ENCODE measurements at places on chromosomes 12 and 14. TPM values are rescaled to one million over a fixed set of nuclear protein-coding genes. Genes with fewer than 3 reads are reported as not detected.

DNA sequence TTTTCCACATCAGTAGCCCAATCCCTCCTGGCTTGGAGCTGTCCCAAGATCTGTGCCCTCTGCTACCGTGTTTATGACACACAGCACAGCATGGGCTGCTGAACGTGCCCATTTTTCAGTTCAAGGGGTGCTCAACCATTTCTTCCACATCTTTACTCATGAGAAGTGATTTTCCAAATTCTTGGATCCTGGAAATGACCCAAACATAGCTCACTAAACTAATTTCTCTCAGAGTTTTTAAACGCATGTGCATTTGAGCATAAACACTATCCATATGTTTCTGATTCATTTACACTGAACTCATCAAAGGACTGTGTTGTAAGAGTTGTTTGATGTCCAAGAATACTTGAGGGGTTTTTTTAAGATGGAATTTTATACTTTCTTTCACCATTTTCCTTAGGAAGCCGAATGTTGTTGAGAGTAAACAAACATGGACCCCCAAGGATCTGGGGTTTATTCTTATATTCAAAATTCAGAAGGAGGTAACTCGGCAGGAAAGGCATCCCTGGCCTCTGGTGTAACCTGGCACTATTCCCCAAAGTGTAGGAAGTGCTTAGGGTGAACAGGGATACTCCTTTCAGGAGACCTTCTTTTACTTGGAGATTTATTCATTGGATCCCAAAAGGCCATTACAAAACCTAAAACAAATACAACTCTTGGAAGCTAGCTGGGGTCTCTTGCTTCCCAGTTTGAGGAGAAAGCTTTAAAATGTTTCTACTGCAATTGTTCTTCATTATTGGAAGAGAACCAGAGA is 215.0 kb downstream of the BMP4 start:
- no peak for DNase-seq

SLC6A13 gene
- total RNA-seq = not detected

DNA sequence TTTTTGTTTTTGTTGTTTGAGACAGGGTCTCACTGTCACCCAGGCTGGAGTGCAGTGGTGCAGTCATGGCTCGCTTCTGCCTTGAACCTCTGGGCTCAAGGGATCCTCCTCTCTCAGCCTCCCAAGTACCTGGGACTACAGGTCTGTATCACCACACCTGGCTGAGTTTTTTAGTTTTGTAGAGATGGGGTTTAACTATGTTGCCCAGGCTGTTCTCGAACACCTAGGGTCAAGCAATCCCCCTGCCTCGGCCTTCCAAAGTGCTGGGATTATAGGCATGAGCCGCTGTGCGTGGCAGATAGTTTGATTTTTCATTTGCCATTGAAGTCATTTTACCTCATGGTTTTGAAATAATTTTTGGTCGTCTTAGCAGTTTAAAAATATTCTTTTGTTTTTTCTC is 94.3 kb upstream of the EIF5 start:
- DNase-seq = no peak

DNA sequence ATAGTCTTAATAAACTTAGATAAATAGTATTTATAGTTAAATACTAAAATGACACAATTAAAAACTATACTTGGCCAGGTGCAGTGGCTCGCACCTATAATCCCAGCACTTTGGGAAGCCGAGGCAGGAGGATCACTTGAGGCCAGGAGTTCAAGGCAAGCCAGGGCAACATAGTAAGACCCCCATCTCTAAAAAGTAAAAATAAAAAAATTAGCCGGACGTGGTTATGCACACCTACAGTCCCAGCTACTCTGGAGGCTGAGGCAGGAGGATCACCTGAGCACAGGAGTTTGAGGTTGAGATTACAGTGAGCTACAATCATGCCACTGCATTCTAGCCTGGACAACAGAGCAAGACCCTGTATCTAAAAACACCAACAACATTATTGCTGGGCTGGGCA is 16.0 kb downstream of the CINP start:
- DNase-seq = peak; percentile 30

INHBC gene
- not detected for total RNA-seq

DNA sequence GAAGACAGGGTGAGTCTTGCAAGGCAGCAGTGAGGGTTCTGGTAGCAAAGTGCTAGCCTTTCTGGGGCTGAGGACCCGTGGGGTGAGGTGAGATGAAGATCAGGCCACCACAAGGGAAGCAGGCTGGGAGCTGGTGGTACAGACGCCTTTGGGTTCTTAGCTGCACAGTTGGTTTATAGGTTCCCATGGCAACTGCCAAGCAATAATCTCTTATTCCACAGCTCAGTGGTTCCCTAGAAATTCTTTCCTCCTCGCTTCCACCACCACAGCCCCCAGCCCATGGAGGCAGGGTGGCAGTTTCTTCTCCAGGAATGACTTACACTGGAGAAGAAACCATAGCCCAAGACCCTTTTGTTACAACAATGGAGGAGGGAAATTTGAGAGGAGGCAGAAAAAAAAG is 82.1 kb downstream of the CMKLR1 start:
- DNase-seq = no peak

DNA sequence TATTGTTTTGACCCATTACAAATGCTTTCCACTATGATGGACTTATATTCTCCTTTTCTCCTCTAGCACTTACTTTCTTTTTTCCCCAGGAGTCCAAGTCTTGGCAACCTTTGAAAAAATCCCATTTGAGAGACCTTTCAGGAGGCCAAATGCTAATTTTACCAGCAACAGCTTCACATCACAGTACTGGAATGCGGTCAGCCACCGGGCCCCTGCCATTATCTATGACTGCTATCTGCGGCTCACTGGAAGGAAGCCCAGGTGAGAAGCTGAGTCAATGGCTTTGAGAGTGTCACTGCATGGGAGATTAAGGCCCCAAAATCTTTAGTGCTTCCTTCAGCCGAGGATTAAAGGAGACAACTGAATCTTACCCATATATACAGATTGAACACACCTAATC is 64.2 kb downstream of the ERGIC2 start:
- DNase-seq = peak; percentile 68

ASPG gene
- total RNA-seq = 0.33 TPM

DNA sequence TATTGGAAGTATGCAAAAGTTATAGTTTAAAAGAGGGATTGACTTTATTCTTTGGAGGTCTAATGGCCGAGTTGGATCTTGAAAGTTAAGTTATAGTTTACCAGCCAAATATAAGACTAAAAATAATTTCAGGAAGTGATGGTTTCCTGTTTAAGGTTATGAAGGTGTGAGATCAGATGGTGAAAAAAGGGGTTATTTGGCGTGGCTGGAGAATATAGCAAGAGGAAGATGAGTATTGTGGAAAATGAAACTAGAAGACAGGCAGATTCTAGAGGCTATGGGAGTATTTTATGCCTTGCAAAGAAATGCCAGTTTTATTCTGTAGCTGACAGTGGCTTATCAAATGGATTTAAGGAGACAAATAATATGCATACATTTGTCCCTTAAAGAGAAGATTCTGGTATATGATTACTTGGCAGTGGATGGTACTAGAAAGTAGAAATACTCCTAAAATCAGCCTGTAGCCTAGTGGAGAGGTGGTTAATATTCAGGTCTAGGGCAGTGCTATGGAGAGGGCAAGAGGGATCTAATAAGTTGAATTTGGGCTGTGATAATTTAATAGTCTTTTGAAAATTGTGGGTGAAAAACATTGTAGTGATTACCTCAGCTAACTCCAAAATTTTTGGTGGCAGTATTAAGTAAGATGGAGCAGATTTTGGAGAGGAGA is 1091.8 kb upstream of the ATXN7L3B start:
- DNase-seq = no peak

- no peak for DNase-seq
These were observed 99.1 kb downstream of the CAPZA3 start for GRCh38 chr12:18837025-18837424.

- no peak for DNase-seq
These were observed 64.9 kb upstream of the FAM181A start for GRCh38 chr14:93862265-93862664.

HOXC6 gene
- 5.7 TPM for total RNA-seq

GRCh38 chr12:109377139-109377685 is 29.5 kb downstream of the MYO1H start:
- no peak for DNase-seq

GRCh38 chr12:56110571-56110970 is 5.9 kb upstream of the RPL41 start:
- no peak for DNase-seq

GRCh38 chr14:95340201-95340697 is 20.5 kb upstream of the CLMN start:
- DNase-seq = no peak

- DNase-seq = no peak
These were observed 187.0 kb downstream of the ETV6 start for GRCh38 chr12:11836282-11837151.

FGD4 gene
- total RNA-seq = 28.3 TPM

- DNase-seq = no peak
These were observed 101.1 kb downstream of the CRACR2A start for GRCh38 chr12:3651585-3652424.

GRCh38 chr12:12557733-12558132 is 4.9 kb downstream of the DUSP16 start:
- DNase-seq = no peak
